ENCODE measurements at places on chromosomes 12 and 14.

DNA sequence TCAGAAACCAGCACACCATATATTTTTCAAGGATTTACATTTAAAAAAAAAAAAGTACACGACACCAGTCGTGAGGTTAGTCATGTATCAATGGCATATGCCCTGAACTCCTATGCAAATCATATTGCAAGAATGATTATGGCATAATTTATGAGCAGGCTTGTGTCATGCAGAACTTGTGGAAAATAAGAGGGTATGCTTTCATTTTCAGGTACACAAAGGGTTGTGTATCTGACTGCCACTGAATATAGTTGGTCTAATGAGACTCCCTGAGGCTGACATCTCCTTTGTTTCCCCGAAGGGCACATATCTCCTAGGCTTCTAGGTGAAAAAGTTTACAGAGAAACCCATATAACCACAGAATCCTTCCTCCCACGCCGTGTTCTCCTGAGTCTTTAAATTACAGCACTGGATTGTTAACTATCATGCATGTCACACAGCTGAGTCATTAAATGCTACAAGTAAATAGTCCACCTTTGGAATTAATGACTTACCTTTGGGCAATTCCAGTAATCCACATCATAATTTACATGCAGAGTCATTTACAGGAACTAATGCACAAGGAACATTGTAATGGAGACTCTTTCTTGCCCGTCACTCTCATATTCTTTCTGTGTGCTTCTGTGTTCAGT, 356.7 kb upstream of the DIO2 start:
- DNase-seq = peak; percentile 19

DNA sequence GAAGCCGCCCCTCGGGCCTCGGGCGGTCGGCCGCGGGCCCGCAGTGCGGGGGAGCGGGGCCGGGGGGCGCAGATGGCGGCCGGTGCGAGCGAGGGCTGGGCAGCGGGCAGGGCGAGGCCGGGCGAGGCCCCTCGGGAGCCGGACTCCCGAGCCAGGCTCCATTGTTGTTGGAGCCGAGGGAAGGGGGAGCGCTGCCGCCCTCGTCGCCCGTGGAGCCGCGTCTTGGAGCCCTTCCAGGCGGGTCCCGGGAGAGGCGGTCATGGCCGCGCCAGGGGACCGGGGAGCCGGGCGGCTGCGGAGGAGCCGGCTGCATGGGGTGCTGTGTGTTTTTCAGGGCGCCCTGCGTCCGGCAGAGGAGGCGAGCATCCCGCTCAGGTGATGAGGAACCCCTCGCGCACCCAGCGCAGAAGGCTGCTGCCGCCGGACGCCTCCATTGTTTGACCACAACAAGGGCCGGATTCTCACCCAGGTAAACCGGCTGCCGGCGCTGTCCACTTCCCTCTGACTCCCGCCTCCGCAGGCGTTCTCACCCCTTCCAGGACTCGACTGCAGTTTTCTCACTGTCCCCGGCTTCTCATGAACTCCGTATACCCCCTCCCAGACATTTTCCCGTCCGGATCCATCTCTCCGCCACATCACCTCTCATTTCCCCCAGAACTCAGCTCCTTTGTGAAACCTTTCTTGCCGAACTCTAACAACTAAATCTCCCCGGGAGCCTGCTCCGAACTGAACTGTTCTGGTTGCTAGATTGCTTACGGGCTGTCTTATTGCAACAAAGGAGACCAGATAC, 732 bp downstream of the ZNF664 start:
- DNase-seq = peak; percentile 6

DNA sequence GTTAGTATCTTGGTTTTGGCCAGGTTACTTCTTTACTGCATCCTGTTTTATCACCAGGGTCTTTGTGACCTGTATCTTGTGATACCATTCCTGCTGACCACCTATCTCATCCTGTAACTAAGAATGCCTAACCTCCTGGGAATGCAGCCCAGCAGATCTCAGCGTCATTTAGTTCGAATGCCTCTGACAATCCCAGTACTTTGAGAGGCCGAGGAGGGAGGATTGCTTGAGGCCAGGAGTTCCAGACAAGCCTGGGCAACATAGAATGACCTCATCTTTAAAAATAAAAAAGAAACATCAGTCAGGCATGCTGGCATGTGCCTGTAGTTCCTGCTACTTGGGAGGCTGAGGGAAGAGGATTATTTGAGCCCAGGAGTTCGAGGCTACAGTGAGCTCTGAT, 206.5 kb downstream of the SUDS3 start:
- no peak for DNase-seq

DNA sequence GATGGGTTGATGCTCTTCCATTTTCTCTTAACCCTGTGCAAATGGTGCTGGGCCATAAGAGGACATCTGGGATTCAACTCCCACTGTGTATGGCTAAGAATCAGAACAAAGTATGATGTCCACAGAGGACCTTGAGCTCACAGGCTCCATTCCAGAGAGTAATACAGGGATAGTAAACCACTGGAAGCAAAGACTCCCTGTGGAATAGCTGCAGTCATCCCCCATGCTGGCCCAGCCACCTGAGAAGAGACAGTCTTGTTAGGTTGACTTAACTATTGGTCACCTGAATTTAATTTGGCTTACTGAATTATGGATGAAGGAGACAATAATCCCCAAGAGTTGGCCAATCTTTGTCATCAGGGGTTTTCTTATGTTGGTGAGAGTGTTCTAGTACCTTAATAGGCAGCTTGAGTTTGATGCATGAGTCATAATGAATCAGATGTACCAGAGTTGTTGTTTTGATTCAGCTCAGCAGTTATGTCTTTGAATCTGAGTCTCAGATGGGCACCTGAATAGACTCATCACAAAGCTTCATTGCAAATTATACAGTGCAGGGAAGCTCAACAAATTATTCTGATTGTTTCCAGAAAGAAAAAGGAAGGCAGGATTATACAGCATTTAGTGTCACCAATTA, 122.7 kb downstream of the SSPN start:
- DNase-seq = peak; percentile 36

GRCh38 chr12:67952787-67953186, 36.5 kb upstream of the IFNG-AS1 start:
- DNase-seq = no peak

DNA sequence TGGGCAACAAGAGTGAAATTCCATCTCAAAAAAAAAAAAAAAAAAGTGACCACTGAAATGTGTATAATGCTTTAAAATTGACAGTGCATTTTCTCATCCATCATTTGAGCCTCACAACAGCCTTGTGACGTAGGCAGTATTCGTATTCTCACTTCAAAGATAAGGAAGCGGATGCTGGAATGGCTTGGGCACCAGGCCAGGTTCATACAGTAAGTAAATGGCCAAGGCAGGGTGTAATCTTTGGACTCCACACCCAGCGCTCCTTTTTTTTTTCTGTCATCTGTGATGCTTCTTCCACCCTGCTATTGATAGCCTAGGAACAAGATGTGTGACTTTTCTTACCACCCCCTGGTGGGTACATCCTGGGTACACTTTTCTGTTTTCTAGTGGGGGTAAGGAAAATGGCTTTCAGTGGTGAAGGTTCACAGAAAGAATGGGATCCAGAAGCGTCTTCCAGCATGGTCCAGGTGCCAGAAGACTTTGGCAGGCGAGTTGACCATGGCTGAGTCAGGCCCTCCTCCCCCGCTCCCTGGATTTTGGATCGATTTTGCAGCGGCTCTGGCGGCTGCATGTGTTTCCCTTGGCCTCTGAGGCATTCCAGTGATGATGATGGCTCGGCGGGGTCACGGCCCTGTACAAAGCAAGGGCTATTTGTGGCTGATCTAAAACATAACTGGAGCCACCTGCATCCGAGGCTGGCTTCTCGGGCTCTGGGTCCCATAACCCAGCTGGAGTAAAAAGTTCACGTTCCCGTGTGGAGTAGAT, 110.6 kb downstream of the CACNA1C start:
- peak; percentile 96 for DNase-seq
